ENCODE measurements at places on chromosomes 6 and 20.

DNA sequence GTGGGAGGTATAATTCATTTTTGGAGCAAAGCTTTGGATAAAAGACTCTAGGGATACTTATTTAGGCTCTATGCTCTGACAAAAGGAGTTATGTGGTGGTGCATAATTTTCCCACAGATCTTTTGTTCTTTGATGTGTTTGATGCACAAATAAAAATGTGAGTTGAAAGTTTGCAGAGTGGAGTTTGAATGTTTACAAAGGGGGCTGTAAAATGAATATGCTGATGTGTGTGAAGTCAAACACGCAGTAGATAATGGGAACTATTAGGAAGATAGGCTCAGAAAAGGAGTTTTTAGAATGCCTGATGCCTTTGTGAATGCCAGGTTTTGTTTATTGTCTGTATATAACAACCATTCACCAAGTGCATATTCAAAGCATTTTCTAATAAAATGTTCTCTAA is 545.0 kb upstream of the EPHA7 start:
- DNase-seq, result no peak

DNA sequence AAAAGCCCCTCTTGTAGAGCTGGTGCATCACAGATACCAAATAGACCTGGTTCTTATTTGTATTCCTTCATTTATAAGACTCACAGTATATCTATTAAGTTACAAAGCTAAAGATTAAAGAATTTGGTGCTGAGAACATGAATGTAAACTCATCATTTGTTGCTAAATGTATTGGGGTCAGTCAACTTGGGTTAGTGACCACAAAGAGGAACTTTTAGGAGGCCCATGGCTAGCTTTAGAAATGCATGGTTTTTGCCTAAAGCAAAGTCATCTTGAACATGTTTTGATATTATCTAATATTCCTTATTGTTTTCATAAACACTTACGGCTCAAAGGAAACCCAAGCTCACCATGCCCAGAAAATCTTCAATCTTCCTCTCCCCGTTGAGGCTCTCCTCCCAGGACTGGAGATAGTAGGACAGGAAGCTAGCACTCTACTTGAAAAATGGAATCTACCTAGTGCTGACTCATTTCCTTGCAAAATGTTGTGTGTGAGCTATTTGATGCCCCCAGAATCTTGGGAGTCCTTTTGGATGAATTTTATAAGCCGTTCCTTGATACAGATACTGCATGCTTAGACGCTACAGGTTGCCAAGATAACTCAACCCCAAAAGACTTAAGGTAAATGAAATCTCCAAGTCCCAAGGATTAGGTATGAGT is 121.4 kb downstream of the BMP2 start:
- DNase-seq, result no peak

- no peak for DNase-seq
Measured at GRCh38 chr20:37223053-37223452, 38.6 kb downstream of the GHRH start.

- DNase-seq, result no peak
Measured at GRCh38 chr6:136031982-136032381, 180.5 kb downstream of the PDE7B start.

DNA sequence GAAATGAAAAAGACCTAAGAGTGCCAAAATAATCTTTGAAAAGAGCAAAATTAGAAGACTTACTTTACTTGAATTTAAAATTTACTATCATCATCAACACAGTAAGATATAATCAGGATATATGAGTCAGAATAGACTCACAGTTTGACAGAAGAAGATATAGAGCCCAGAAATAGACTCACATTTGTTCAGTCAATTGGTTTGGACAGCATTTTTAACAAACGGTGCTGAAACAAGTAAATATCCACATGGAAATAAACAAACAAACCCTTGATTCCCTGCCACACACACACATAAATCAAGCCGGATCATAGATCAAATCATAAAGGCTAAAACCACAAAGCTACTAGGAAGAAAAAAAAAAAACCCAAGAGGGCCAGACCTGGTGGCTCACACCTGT is 291.1 kb downstream of the ADGRG6 start:
- DNase-seq, result no peak

DNA sequence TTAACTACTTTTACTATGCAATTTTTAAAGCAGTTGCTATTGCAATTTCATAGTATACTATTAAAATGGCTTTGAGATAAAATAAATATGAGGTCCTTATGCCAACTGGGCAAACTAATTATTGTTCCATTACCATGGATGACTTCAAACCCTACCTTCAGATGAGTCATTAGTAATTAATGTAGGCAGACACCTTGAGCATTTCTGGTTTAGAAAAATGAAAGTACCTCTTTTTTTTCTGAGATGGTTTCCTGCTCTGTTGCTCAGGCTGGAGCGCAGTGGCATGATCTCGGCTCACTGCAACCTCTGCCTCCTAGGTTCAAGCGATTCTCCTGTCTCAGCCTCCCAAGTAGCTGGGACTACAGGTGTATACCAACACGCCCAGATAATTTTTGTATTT is 11.9 kb downstream of the ASF1A start:
- DNase-seq, result no peak

GRCh38 chr6:6699741-6700367 is 111.3 kb downstream of the LY86 start:
- DNase-seq, result no peak

DNA sequence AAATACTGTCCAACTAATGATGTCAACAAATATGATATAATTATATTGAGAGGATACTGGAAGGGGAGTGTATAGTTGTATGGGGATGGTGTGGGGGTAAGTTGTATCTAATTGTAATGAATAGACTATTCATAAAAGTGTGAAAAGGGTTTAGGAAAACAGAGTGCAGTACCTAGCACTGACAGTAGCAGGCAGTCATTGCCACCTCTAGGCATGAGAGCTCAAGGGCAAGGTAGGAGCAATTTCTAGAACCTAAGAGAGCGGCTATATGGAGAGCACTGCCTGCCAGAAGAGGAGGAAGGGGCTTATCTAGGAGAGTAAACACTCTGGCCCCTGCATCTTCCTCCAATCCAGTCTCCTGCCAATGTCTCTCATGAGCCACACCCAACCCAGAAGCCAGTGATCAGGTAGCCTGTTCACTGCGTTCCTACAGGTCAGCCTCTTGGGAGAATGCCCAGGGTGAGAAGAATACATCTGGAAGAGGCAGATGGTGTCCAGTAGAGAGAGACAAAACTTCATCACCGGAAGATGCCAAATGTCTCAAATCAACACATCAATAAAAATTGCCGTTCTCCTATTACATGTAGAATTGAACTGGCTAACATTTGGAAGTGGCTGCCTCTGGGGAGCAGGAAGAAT is 200.0 kb downstream of the LY86 start:
- no peak for DNase-seq

- DNase-seq, result no peak
Measured at GRCh38 chr6:118710616-118711015, 59.2 kb upstream of the CEP85L start.

DNA sequence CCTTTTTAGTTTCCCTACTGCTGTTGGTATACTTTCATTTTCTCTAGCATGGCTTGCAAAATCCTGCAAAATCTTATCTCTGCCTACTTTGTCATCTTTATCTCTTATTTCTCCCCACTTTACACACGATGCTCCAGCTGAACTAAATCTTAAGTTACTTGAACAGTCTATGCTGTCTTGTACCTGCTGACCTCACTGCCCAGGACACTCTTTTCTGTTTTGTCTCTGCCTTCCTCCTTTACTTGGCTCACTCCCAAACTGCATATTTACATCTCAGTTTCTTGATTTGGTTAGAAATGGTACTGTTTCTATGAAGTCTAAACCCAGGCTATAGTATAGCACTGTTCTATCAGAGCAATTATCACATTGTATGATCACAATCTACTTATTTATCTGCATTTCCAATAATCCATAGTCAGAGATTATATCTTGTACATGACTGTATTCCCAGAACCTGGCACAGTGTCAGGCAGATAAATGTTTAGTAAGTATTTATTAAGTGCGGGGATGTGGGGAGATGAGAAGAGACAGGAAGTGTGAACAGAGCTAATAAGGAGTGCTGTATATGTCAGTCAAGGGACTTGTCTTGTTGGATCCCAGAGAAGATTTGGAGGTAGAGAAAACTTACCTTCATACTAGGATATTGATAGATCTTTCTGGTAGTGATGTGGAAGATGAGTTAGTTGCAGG is 57.6 kb downstream of the ADGRG6 start:
- DNase-seq, result no peak

DNA sequence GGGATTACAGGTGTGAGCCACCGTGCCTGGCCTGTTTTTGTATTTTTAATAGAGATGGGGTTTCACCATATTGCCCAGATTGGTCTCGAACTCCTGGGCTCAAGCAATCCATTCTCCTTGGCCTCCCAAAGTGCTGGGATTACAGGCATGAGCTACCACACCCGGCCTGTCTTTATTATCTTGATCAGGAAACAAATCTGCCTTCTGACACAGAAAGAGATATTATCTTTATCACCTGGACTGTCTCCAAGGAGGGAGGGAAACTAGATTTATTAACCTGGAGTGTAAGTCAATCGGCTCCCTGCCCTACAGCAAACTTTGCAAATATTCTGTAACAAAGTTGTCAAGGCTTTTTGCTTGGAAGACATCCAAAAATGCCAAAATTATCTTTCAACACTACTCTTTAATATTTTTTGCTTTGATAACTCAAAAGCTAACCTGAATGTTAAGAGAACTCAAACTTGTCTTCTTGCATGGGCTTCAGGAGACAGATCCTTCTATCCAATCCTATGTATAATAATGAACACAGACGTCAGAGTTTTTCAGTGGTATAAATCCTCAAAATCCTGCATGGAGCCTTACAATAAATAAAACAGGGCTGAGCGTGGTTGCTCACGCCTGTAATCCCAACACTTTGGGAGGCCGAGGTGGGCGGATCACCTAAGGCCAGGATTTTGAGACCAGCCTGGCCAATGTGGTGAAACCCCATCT is 85.0 kb upstream of the LOC128125822 start:
- no peak for DNase-seq

- DNase-seq, result no peak
Measured at GRCh38 chr6:71040043-71040442, 83.2 kb upstream of the B3GAT2 start.

DNA sequence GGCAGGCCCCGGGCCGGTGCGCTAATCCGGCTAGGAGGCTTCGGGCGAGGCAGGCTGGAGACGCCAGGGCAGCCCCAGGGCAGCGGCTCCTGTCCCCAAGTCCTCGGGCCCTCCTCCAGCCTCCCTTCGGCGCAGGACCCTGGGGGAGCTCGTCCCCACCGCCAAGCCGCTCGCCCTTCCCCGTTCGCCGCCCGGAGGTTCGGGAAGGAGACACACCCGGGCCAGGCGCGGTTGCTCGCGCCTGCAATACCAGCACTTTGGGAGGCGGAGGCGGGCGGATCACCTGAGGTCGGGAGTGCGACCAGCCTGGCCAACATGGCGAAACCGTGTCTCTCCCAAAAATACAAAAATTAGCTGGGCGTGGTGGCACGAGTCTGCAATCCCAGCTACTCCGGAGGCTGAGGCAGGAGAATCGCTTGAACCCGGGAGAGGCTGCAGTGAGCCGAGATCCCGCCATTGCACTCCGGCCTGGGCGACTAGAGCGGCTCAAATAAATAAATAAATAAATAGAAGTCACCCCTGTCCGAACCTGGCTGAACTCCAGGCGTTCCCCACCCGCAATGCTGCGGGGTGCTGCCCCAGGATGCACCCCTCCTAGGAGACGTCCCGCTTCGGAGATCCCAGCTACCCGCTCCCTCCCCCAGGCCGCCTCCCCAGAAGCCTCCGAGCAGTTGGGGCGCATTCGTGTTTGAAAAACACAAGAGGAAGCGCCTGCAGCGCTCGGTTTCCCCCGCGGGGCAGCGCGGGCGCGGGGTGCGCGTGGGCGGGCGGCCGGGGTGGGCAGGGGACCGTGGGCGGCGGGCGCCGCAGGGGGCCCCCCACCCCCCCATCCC is 27.5 kb downstream of the SERPINB9 start:
- DNase-seq, result no peak

GRCh38 chr6:32825966-32826365 is 9.2 kb upstream of the HLA-DOB start:
- no peak for DNase-seq

GRCh38 chr6:24899997-24900325 is 35.8 kb downstream of the RIPOR2 start:
- DNase-seq, result no peak

DNA sequence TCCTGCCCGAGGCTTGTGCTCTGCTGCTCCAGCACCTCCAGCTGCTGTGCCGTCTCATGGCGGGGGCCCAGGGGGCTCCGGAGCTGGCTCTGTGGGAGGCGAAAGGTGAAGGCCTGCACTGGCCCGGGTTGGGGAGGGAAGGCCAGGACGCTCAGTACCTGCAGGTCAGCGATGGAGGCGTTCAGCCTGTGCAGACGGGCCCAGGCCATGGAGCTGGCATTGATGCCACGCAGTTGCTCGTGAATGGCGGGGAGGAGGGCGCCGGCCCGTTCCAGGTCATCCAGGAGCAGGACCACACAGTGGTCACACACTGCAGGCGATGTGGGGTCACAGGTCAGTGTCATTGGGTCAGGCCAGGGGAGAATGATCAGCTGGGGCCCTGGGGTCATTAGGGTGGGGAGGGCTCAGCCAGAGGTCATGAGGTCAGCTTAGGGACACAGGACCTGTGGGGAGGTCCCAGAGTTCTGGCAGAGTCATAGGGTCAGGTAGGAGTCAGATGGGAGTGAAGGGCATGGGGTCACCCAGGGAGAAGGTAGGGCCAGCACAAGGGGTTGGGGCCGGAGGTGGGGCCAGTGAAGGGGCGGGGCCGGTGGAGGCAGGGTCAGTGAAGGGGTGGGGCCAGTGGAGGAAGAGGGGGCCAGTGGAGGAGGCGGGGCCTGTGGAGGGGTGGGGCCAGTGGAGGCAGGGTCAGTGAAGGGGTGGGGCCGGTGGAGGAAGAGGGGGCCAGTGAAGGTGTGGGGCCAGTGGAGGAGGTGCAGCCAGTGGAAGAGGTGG is 18.0 kb downstream of the ADRM1 start:
- DNase-seq, result no peak

- no peak for DNase-seq
Measured at GRCh38 chr6:20929283-20929682, 395.0 kb downstream of the CDKAL1 start.

DNA sequence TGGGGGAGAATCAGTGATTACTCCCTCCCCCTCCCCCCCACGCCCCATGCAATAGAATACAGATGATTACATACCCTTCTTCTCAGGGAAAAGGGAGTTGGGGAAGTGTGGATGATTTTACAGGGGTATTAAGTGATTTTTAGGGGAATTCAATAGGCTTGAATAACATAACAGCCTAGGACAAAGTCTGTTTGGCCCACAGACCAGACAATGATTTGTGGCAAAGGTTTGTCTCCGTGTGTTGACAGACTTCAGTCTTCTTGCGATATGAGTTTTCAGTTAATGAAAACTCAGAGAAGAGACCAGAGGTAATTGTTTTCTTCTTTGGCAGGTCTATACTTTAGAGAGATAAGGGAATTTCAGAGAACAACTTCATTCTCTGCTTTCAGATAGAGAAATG is 95.3 kb downstream of the OR2B2 start:
- no peak for DNase-seq

- DNase-seq, result no peak
Measured at GRCh38 chr6:81822568-81822967, 70.1 kb upstream of the TENT5A start.

DNA sequence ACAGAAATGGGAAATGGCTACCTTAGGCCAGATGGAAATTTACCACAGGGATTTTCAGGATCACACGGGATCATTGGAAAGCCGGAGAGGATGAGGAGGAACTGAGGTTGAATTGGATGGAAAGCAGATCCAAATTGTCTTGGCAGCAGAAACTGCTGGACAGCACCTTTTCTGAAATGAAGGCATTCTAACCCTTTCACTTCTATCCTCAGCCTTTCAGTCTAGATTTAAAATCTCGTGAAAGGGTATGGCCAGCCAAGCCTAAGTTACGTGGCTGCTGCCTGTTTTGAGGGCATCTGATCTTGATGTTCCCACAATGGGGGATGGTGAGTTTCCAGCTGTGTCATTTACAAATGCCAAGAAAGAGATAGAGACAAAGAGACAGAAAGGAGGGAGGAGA is 358.2 kb downstream of the KIF16B start:
- no peak for DNase-seq

Data from stimulated activated CD4-positive, alpha-beta T cell treated with anti-CD3 and anti-CD28 coated beads, TNF-alpha, amount 100 ng/mL, for 4 hours (primary cell).